ENCODE measurements at places on chromosomes 12 and 14.

DNA sequence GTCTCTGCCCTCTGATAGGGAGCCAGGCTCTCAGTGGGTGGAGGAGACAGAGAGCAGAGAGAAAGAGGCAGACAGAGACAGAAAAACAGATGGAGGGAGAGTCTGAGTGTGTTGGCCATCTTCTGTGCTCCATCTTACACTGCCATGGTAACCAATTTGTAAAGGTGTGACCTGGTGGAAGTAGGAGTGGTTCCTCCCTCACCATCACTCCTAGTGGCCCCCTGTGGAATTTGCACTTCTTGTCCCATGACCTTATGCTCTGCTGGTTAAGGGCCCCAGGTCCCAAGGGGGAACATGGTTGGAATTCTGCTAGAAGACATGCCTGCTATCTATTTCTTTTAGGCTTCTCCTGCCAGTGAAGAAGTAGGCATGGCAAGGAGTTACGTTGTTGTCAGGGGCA, 376.7 kb upstream of the CCDC196 start:
- no peak for DNase-seq

- DNase-seq = no peak
Measured at GRCh38 chr14:100406505-100407131, 83.5 kb downstream of the SLC25A47 start.

DNA sequence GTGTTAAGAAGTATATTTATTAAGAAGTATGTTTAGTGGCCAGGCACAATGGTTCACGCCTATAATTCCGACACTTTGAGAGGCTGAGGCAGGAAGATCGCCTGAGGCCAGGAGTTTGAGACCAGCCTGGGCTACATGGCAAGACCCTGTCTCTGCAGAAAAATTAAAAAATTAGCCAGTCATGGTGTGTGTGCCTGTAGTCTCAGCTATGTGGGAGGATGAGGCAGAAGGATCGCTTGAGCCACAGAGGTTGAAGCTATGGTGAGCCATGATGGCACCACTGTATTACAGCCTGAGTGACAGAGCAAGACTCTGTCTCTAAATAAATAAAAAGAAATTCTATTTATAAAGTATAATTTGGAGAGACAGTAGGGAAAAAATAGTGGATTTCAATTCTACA, 20.3 kb downstream of the R3HDM2 start:
- no peak for DNase-seq

DNA sequence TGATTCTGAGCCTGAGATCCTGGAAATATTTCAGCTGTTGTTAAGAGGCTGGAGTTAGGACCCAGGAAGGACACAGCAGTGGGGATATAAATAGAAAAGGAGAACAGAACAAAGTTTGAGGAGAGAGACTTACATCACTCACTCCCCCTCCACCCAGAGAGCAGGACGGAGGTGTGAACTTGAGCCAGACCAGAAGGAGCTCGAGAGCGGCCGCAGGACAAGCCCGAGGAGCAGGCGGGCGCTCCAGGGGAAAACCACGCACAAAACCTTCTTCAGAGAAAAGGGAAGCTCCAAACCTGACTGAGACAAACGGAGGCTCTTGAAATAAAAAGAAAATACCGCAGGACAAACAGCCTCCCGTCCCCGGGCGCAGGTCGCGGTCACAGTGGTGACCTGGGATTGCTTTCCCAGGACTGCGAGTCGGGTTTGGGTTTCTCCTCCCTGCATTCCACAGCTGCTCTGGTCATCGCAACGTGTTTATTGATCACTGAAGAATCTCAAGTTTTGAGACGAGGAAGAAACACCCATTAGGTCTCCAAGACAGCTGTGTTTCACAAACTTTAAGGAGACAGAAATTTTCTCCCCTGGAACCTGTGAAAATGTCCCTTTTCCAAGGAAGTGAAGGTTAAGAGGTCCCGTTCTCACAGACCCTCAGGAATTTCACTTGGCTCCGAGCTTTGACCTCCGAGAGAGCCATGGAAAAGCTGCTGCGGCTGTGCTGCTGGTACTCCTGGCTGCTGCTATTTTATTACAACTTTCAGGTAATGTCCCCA, at the start of gene ADGRD1:
Gene ADGRD1 (plus strand): TSS at position 137 of the 773 bp plus-strand sequence. CDS start 559 bp downstream, at position 696.
- no peak for DNase-seq

- DNase-seq = peak; percentile 71
Measured at GRCh38 chr12:122888232-122888752, 7.6 kb downstream of the VPS37B start.

DNA sequence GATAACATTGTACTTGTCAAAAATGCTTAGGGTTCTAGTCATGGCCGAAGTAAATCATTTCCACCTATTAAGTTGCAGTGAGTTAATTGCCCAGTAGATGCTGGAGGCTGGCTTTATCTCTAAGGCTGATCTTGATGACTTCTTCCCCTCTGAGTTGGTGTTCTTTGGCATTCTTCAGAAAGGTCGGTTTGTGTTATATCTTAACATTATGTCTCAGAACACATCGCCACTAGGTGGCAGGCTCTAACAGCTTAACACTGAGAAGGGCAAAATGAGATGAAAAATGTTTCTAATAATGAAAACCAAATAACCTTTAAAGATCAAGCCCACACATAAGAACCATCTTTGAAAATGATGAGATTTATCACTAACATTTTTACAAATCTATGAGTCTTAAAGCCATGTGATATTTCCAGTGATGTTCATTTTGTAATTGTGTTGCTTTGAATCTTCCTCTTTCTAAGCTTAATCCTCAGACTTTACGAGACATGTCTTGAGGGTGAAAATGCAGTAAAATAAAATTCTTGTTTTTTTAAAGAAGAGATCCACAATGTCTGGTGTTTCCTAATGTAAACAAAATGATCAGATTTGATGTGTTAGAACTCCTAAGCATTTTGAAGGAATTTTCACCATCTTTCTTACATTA, 28.6 kb downstream of the SUDS3 start:
- peak; percentile 60 for DNase-seq

- no peak for DNase-seq
Measured at GRCh38 chr14:56268039-56268438, 149.8 kb downstream of the PELI2 start.

- DNase-seq = peak; percentile 28
Measured at GRCh38 chr12:63068857-63069442, 82.1 kb downstream of the AVPR1A start.

DNA sequence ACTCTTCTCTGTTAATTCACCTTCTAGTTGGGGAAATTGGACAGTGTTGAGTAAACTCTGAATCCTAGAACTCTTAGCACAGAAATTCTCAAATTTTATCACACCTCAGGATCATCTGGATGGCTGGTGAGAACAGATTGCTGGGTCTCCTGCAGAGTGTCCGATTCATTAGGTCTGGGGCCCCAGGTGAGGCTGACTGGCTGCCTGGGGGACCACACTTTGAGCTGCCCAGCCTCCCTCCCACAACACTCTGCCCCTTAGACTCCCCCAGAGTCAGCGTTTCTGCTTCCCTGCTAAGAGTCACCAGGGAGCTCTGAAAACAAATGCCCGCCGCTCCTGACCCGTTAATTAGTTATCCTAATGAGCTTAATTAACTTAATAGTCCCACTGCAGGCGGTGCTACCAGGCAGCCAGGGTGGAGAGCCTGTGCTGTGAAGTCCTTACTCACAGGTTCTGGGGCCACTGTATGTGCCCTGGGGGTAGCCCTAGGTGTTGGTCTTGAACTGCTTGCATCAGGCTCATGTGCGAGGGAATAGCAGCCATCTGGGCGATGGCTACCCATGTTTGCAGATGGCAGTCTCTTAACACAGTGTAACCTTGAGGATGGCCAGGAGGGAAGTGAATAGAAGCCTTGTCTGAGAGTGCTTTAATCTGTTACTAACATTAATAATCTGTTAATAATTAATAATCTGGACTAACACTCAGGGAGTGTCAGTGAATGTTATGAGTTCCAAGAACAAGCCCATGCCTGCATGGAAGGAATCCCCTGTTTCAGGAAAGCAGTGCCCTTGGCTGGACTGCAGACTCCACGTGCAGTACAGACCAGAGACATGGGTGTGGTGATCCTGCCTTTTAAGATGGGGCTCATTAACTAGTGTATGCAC, 35.6 kb downstream of the AACS start:
- DNase-seq = no peak

- no peak for DNase-seq
Measured at GRCh38 chr14:73426877-73427276, 31.5 kb downstream of the NUMB start.

- peak; percentile 10 for DNase-seq
Measured at GRCh38 chr12:2891240-2892053, 756 bp downstream of the TULP3 start.

DNA sequence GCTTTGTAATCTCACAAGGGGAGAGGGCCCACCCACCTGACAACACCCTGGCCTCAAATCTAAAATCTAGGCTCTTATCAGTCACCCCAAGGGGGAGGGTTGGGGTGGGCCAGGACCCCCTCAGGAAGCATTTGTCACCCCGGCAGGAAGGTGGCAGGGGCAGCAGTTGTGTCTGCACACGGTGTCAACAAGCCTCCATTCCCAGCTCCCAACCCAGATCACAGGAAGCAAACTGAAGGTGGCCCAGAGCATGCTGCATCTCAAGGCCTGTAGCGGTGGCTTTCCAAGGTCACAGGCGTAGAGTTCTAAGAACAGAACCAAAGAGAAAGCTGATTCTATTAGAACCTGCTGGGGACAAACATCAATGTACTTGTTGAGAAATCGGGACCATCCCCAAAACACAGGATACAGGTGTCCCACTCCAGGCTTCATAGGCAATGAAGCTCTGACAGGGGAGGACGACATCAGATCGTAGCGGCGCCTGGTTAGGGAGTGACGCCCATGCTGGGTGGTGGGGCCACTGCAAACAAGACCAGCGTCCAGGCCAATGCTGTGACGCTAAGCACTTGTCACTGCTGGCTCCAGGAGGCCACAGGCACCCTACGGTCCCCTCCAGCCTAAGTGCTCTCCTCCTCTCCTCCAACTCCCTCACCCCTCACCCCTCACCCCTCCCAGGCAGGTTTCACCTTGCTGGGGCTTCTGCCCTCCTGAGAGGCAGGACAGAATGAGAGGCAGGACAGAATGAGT, 52.9 kb downstream of the CCDC88C start:
- no peak for DNase-seq

GRCh38 chr12:42094277-42094676, 50.4 kb downstream of the GXYLT1 start:
- DNase-seq = no peak

DNA sequence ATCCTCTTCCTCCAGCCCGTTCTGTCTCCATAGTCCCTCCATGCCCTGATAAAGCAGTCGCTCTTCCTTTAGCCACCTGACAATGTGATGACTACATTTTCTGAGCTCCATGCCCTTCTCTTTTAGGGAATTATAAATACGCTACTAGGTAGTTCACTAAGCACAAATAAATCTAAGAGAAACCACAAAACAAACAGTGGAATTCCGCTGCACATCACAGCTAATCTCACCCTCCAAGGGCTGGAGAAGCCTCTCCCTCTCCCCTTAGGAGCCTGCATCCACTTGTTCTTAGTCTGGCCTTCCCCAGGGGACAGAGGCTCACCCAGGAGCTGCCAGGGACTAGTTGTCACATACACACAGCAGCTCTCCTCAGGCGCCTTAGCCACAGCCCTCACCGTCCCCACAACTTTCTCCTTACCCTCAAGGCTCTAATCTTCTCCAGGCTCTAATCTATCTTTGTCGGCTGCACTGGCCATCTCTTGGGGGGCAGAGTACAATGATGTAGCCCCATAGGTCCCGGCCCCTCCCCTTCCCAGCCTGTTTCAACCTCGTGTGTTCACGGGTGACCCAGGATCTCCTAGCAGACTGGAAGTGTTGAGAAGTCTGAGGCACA, 55.9 kb upstream of the GPR68 start:
- DNase-seq = no peak

- no peak for DNase-seq
Measured at GRCh38 chr14:64110802-64111201, 183.4 kb downstream of the ESR2 start.

GRCh38 chr12:106427917-106428316, 70.4 kb downstream of the POLR3B start:
- no peak for DNase-seq

DNA sequence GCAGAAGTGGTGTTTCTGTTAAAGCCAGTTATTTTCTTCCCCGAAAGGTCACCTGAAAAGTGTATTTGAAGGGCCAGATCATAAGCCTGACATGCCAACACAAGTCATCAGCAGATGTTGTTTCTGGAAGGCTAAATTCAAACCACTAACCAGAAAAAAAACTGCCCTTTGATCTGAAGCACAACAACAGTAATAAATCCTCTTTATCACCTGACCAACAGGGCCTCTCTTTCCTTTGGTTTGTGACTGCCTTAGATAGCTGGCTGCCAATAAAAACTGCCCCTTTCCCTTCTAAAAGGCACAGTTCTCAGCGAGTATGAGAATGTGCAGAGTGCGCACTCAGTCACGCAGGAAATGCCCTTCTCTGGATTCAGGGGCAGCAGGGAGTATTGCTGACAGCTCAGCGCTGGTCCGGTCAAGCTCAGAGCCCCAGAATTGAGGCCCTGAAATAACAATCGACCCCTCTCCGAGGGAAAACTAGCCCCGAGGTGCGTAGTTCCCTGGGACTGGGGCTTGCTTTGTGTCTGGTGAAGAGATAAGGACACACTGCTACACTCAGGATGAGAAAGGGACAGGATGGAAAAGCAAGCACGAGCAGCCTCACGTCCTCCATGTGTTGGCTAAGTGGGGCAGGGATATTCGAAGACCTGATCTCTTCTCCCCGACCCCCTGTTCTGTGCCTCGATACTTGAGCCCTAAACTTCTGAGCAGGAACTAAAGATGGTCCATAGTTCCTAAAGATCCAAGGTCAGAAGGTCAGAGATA, 184.2 kb upstream of the GZMB start:
- no peak for DNase-seq

DNA sequence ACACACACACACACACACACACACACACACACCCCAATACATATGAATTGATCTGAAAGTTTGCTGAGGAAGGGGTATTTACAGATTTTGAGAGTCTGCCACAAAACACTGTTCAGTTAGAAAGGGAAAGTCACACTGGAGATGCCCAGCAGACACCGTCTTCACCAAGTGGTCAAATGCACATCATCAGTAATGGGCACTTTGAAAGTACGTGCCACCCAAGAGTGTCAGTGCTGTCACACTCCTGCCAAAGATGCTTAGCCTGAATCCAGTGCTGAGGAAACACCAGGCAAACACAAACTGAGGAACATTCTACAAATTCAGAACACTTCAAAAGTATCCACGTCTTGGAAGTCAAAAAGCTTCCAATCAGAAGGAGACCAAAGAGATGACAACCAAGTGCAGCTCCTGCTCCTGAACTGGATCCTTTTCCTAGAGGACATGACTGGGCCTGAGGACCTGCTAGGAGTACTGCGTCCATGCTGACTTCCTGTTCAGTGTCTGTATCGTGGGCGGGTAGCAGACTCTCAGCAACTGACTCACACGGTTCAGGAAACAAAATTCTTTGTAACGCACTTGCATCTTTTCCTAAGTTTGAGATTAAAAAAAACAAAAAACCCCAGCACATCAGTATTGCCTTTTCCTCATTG, 18.6 kb downstream of the PSMC1 start:
- DNase-seq = no peak

Data from NCI-H1105 (cell line).